ENCODE measurements at places on chromosomes 16 and 17.

- DNase-seq, result no peak
Observed at GRCh38 chr17:66423056-66423955, 120.9 kb downstream of the PRKCA start.

- DNase-seq, result no peak
Observed at GRCh38 chr17:10699856-10700255, 2.5 kb downstream of the ADPRM start.

GRCh38 chr17:79645022-79645776 lies 34.3 kb upstream of the RBFOX3 start:
- no peak for DNase-seq

DNA sequence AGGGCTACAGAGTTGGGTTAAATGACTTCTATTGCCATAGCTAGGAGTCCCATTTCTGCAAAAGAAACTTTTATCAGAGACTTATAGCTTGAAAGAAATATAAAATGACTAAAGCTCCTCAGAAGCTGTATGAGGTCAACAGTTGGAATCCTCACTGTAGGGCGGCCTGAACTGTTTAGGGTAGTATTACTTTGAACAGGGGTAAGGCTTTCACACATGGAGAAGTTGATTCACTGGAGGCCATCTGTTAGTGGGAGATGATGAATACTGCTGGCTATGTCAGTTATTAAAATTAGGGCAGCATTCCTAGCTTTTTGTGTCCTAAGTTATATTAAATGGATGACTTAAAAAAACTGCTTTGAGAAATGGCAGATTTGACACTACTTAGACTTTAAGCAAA lies 6.0 kb downstream of the TTC19 start:
- no peak for DNase-seq

- DNase-seq, result no peak
Observed at GRCh38 chr16:67277294-67277998, 1.9 kb upstream of the PLEKHG4 start.

DNA sequence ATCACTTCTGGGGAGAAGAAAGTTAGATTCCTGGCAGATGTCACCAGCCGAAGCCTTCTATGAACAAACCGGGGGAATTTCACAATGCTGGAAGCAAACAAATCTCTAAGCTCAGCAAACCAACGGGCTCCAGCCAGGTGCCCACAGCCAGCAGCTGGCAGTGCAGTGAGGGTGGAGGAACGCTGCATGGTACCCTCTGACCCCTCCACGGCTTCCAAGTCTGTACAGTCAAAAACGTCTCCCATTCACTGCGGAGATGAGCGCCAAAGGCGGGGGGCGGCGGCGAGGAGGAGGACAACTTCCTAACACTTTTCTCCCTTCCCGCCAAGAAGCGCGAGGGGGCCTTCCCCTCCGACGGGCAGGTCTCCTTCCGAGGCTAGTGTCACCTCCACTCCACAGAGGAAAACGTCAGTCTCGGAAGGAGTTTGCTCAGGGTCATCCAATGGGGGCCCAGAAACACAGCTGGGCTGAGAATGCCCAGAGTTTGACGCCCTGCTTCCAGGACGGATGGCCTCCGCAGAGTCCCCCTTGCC lies 924 bp downstream of the ZNF598 start:
- peak; percentile 30 for DNase-seq

DNA sequence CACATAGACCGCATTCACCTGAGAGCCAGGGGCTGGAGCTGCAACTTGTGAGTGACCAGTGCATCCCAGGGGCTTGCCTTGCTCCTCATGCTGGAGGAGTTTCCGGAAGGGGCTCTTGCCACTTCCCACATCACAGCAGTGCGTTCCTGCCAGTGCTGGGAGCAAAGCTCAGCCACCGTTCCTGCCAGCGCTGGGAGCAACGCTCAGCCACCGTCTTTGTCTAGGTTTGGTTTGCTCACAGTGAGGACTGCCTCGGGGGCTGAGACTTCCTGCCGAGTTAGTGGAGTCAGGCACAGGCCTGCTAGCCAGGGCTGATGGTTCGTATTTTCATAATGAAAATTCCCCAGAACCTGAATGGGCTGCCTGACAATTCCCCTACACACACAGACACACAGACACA lies 5.4 kb upstream of the CHRNE start:
- no peak for DNase-seq

GRCh38 chr17:9676084-9676483 lies 30.8 kb downstream of the USP43 start:
- no peak for DNase-seq

DNA sequence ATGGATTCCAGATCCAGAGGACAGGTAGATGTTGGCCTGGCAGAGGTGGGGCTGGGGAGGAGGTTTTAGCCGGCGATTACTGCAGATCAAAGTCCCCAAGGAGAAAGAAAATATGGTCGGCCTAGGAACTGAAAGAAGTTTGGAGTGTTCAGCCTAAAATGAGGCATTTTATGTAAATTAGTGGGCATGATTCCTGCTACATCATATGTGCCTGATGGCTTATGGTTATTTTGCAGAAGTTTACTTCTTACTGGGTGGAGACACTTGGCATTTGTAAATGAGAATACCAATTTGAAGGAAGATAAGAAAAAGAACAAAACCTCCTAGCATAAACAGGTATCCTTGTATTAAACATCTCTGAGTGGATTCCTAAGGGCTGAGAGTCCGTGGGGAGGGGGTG lies 149.3 kb downstream of the FOXL1 start:
- DNase-seq, result no peak

DNA sequence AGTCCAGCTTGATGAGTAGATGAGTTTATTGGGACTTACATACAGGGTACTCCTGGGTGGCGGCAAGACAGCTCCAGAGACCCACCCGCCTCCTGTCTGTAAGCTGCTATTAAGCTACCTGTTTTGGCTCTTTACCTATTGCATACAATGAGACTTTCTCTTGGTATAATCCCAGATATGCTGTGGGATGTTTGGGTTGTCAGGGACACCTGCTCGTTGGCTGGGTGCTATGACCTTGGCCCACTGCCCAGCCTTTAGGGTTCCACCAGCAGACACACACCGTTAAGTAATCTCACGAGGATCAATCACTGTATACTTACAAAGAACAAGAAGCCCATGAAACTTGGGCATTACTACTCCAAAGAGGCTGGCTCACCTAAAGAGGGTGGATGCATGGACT lies 116.4 kb downstream of the NPIPB5 start:
- DNase-seq, result no peak
